IPS-NIHi11 (cell line): ENCODE measurements at places on chromosomes 13 and 19.

- DNase-seq: no peak
Measured at GRCh38 chr13:112712451-112713207, 22.8 kb downstream of the ATP11A start.

DNA sequence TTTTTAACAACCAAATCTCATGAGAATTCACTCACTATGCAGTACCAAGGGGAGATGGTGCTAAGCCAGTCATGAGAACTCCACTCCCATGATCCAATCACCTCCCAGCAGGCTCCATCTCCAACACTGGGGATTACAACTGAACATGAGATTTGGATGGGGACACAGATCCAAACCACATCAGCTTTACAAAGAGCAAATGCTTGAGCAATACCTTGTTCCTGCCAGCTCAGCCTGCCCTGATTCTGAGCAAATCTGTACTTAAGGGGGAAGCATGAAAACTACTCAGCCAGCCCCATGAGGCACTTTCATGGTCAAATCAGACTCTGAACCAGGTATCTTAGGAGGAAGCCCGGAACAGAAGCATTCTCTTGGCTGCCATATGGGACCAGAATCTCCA is 259.9 kb downstream of the TBC1D4 start:
- no peak for DNase-seq

- DNase-seq: peak; percentile 54
Measured at GRCh38 chr13:72062566-72062965, 195.6 kb upstream of the DACH1 start.

DNA sequence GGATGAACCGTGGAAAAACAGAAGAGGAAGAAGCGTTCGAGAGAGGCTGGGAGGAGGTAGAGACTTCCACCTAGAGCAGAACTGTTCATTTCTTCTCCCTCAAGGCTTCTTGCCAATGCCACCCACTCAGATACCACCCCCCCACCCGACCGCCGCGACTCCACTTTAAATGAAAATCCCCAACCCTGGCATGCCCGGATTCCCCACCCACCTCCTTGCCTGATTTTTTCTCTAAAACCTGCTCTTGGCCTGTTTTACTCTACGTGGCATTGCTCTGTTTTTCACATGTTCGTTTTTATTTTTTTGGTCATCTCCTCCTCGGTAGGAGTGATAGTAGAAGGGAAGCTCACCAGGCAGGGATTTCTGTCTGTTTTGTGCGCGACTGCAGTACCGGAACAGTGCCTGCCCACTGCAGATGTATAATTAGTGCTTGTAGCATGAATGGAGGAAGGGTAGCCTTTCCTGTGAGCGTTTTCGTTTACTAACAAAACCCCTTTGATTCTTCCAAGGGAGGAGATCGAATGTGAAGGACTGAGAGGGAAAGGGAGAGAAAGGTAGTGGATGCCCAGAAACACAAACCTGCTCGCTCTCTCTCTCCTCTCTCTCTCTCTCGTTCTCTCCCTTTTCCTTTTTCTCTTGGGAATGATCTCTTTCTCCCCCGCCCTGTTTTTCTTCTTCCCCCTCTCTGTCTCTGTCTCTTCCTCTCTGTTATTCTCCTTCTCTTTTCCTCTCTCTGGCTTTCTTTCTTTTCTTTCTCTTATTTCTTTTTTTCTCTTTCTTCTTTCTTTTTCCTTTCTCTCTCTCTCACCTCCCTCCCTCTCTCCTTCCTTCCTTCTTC is 2.2 kb downstream of the CD70 start:
- no peak for DNase-seq

- DNase-seq: no peak
Measured at GRCh38 chr19:19750842-19751790, 18.2 kb upstream of the ZNF14 start.

GRCh38 chr13:71285700-71286099 is 581.3 kb downstream of the DACH1 start:
- no peak for DNase-seq

GRCh38 chr13:80604098-80604497 is 263.2 kb upstream of the SPRY2 start:
- DNase-seq: peak; percentile 16

DNA sequence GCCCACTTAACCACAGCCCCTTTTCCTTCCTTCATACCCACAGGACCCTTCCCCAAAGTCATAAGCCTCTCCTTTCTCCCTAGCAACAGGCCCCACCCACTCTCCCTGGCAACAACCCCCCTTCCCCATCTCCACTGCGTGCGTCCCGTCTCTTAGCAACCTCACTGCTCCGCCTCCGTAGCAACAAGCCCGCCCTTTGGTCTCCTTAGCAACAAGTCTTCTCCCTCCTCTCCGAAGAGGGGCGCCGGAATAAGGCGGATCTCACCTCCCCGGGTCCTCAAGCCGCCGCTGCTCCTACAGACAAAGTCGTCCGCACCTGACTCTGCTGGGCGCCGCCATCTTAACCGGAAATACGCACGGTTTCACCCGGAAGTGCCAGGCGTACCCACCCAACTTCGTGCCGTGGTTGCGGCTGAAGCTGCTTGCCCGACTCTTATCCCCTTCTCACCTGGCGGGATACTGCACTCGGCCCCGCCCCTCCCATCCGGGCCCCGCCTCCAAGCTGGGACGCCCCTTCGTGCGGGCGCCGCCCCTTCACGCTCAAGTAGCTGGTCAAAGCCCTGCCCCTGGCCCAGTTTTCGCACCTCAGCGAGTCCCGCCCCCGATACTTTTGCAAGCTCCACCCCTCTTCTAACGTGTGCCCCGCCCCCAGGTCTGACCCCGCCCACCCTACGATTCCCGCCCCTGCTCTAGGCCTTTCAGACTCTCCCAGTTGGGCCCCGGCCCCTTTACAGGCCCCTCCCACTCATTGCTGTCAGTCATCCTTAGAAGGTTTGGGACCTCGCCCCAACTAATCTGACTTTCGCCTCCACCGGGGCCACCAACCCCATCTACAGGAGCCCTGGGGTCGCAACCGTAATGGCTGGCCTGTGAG is at the start of gene HSPBP1:
Gene HSPBP1, minus strand, starts transcription at position 341 of the 874 bp plus-strand sequence. CDS start 502 bp downstream, outside the sequence.
- DNase-seq: peak; percentile 90

DNA sequence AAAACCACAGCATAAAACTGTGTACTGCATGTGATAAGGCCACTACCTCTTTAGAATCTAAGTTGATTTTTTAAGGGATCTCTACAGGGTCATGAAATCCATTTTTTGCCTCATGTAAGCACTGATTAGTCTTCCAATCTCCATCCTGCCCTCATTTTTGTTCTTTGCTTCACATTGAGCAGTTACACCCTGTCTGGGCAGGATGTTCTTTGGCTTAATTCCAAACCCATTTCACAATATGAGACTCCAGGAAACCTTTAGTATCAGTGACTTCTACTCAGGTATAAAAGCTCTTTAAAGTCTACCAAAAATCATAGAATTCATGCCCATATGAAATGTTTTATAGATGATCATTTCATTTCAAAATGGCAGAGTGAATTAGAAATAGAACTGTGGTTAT is 592.6 kb downstream of the TBC1D4 start:
- DNase-seq: no peak

DNA sequence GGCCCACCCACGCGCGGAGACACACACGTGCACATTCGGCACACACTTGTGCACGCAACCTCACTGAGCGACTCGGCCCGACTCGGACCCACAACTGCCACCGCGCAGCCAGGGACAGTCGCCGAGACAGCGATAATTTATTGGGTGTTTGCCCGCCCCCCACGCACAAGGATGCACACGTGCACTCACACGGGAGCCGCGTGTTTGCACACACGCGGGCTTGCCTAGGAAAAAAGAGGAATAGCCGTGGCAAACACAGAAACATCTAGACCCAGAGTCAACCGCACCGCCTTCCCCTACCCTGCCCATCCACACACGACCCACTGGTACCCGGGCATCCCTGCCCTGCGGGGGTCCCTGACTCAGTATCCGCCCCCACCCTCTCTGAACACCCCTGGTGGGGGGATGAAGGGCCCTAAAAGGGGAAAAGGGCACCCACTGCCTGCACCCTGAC is 1.1 kb upstream of the SSBP4 start:
- no peak for DNase-seq

- no peak for DNase-seq
Measured at GRCh38 chr19:10986301-10987127, 25.7 kb downstream of the SMARCA4 start.

DNA sequence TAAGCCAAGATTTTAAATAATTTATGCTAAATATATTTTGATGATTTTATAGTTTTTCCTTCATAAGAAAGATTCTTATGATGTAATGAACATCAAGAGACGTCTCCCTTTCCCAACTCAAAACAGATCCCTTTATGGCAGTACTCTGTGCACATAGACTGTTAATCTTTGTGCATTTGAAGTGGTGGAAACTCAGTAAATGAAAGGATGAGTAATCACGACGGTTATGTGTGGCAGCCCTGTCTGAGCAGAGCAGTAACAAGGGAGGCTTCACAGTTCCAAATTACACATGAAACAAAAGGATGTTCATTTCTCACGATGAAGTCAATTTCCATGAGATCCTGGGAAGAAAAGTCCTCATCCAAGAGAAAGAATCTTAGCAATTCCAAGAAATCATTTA is 498.1 kb downstream of the KLF5 start:
- no peak for DNase-seq

DNA sequence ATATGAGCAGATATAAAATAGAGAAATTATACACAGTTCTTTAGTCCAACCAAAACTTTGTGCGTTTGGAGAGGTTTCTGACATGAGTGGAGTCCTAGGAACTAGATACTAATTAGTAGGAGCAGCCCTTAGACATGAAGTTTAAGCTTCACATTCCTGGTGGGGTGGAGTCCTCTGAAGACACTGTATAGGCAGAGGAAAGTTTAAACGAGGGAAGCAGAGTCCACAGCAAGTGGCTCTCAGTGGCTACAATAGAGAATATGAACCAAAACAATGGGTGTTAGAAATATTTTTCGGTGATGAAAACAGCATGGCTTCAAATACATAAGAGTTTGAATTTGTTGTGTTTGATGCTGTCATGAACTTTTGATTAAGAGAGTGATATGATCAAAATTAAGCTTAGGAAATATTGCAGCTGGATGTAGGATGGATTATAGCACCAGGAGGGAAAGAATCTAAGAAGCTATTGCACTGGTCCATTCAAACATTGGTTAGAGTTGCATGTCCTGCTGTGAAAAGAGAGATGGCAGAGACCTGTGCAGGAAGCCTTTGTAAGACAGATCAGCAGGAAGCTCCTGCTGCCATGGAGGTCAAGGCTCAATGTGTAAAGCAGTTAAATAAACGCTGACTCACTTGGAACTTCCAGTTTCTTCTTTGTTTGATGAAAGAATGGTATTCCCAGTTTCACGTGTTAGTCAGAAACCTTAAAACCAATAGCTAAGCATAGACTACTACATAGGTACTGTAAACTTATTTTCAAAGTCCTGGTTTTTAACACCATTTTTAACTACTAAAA is 175.2 kb downstream of the TDRD3 start:
- peak; percentile 54 for DNase-seq

- no peak for DNase-seq
Measured at GRCh38 chr13:90979059-90979458, 368.4 kb upstream of the MIR17HG start.

DNA sequence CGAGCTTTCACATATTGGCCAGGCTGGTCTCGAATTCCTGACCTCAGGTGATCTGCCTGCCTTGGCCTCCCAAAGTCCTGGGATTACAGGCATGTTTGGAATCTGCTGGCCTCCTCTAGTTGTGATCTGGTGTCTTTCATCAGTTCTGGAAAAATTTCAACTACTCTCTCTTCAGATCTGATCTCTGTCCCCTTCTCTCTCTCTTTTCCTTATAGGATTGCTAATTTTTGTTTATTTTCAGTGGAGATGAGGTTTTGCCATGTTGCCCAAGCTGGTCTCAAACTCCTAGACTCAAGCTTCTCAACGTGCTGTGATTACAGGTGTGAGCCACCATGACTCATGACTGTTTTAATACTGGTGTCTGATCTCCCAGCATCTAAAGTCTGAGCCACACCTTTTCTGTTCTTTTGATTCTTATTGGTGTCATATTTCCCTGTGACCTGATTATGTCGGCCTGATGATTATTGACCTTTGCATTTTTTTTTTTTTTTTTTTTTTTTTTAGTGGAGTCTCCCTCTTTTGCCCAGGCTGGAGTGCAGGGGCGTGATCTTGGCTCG is 10.4 kb upstream of the NANOS2 start:
- no peak for DNase-seq

GRCh38 chr19:18397242-18398202 is at the start of gene LRRC25:
Gene LRRC25 (minus strand): TSS chr19:18397622. CDS start chr19:18396963, 659 bp downstream.
- peak; percentile 84 for DNase-seq

- no peak for DNase-seq
Measured at GRCh38 chr13:51449018-51449417, 3.8 kb downstream of the INTS6 start.

DNA sequence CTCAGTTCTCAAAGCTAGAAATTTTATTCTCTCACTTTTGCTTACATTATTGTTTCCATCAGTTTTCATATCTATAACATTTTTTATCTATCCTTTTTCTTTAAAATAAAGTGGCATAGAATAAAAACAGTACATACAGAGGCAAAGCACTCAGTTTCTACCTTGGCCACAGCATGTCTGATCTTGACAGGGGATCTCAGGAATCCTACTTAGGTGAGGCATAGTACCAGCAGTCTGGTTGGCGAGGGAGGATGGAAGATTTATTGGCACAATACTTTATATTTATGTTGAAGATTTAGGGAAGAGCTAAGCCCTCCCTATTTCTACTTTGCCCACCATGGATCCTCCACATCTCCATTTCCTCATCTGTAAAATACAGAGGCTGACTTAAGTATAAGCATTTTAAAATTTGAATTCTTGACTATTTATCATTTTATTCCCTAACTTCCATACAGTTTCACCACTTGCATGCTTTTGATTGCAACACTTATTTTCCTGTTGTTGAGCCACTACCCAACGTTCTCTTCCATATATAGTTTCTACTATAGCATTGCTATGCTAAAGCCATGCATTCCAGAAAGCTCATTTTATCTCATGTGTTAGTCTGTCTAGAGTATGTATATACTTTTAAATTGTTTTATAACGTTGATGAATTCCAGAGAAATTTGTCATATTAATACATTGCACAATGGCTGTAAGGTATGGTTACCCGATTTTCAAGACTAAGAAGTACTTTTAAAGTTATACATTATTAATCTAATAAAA is 506.7 kb downstream of the KCTD12 start:
- DNase-seq: no peak

DNA sequence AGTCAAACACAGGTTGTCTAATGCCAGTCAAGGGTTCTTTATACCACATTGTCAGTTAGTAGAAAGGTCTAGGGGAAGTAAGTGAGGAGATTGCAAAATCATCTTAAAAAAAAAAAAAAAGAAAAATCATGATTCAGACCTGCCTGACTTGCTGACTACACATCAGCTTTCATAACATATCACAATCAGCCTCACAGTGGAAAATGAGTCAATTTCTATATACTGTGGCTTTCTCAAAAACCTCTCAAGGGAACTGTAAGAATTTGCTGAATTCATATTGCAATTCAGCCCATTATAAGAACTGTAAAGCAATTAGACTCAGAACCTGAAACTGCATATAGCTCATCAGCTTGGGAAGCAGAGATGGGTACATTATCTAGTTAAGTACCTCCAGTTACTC is 75.3 kb upstream of the GPC6 start:
- DNase-seq: no peak
